Lower lobe of right lung (tissue), 2 donors: ENCODE measurements at places on chromosomes 6 and 20. TPM values are rescaled to one million over a fixed set of nuclear protein-coding genes. Genes with fewer than 3 reads are reported as not detected.

Gene C6orf52
- 1.3 TPM for total RNA-seq

Gene EYA4
- 2.6 TPM for total RNA-seq

Gene ULBP1
- 2.0 TPM for total RNA-seq

Gene MAP1LC3A
- 51.6 TPM for total RNA-seq

Gene ACTL10
- 1.3 TPM for total RNA-seq
